ENCODE measurements at places on chromosomes 5 and 9.

- no peak overlapping the region for H3K27ac ChIP-seq
- no peak overlapping the region for H3K4me3 ChIP-seq
- no peaks in the 10 kb centered on the region for H3K27me3 ChIP-seq
- no peak for DNase-seq
These were observed 51.2 kb downstream of the NDST1 start for GRCh38 chr5:150559088-150559487.

GRCh38 chr9:92945796-92946195 lies 1.5 kb upstream of the FGD3 start:
- no peak overlapping the region for H3K4me3 ChIP-seq
- H3K36me3 ChIP-seq: no peaks in the 10 kb centered on the region
- H3K27me3 ChIP-seq: peaks cover 39% of the 10 kb centered on the region
- no peak overlapping the region for H3K27ac ChIP-seq

GRCh38 chr5:1660511-1660910 lies 136.8 kb upstream of the LPCAT1 start:
- H3K4me1 ChIP-seq: no peaks in the 10 kb centered on the region
- peaks cover 89% of the 10 kb centered on the region for H3K27me3 ChIP-seq
- no peak overlapping the region for H3K27ac ChIP-seq
- H3K4me3 ChIP-seq: no peak overlapping the region

DNA sequence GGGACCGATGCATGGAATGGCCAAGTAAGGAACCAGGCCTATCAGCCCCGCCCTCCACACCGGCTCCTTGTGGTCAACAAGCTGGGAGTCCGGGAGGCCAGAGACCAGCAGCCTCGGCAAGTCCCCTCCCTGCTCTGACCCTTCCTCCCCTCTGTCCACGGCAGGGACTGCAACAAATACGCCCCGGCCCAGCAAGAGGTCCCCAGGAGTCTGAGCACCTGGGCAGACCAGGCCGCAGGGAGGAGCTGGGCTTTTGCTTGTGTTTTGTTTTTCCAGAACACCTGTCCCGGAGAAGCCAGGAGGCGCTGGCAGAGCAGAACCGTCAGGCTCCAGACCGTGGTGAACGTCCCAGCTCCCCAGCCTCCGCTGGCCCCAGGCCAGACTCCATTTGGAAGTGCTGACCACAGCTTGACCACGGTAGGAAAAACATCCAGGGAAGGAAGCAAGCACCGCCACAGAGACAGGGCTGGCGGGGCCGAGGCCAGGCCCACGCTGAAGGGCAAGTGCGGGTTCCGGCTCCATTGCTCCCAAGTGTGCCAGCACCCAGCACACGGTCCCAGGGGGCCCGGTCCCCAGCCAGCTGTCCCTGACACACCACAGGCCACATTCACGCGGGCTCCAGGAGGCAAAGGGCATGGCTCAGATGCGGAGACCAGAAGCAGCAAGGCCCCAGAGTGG lies 56.7 kb downstream of the VAV2 start:
- peaks cover 24% of the 10 kb centered on the region for H3K36me3 ChIP-seq
- H3K4me1 ChIP-seq: peaks cover 73% of the 10 kb centered on the region
- H3K27ac ChIP-seq: peak overlapping the region; percentile 95
- DNase-seq: peak; percentile 82
- H3K4me3 ChIP-seq: peak overlapping the region; percentile 57
- no peaks in the 10 kb centered on the region for H3K27me3 ChIP-seq

DNA sequence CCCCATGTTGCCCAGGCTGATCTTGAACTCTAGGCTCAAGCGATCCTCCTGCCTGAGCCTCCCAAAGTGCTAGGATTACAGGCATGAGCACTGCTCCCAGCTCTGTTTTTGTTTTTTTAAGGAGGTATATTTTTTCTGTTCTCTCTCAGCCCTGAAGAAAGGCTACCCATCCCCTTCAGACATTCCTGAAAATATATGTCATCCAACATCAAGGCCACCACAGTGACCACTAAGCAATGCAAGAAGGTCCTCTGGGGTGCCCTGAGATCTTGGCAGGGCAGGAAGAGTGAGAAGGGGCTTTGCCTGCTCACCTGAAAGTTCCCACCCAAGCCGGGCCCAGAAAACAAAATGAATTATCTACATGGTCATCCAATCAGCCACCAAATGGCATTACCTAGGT lies 47.8 kb upstream of the IL17B start:
- peak; percentile 67 for DNase-seq
- H3K4me3 ChIP-seq: no peak overlapping the region
- no peaks in the 10 kb centered on the region for H3K27me3 ChIP-seq
- peaks cover 38% of the 10 kb centered on the region for H3K36me3 ChIP-seq
- H3K27ac ChIP-seq: no peak overlapping the region
- peaks cover 38% of the 10 kb centered on the region for H3K4me1 ChIP-seq

DNA sequence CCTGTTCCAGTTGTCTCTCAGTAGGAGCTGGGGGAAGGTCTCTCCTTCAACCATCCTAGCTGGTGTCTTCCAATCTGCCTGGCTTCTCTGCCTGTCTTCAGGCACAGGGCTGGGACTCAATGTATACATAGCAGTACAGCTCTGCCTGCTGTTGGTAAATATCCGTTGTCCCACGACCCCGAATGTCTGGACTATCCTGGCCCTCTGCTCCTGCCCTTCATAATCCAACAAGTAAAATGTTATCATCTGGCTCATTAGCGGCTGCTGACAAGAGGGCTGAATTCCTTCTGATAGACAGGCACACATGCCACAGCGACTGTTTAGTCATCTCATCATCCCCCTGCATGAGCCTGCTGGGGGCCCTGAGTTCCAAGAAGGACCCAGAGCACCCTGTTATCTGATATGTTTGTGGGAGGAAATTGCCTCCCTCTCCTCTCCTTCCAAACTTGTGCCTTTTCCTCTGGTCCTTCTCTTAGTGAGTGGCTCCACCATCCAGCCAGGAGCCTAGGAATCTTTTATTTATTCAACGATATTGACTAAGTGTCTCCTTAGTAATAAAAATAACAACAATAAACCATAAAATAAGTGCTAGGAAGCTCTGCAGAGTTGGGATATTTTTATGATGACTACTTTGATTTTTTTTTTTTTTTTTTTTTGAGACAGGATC lies 29.5 kb upstream of the TGFBR1 start:
- H3K4me1 ChIP-seq: peaks cover 14% of the 10 kb centered on the region
- no peaks in the 10 kb centered on the region for H3K27me3 ChIP-seq
- no peak overlapping the region for H3K4me3 ChIP-seq
- H3K36me3 ChIP-seq: no peaks in the 10 kb centered on the region
- H3K27ac ChIP-seq: no peak overlapping the region
- peak; percentile 84 for DNase-seq

- H3K27me3 ChIP-seq: peaks cover 7% of the 10 kb centered on the region
- peaks cover 1% of the 10 kb centered on the region for H3K4me1 ChIP-seq
- no peak overlapping the region for H3K4me3 ChIP-seq
- H3K27ac ChIP-seq: peak overlapping the region; percentile 54
- DNase-seq: no peak
- no peaks in the 10 kb centered on the region for H3K36me3 ChIP-seq
These were observed 33.0 kb downstream of the ELOVL7 start for GRCh38 chr5:60811105-60811504.

DNA sequence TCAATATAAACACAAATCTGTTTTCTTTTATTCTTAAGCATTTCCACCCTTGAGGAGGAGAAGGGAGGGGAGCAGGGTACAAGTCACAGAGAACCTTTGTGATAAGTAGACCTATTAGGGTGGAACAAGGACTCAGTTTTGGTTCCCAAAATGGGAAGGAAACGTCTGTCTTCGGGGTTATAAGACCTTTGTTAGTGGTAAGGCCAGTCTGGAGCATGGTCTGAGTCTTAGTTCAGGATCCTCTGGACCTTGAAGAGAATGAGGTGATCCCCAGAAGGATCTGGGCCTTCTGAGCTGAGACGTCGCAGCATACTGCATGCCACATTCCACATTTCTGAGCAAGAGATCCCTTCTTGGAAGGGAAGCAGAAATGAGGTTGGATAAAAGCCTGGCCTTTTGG lies 37.2 kb downstream of the FAXDC2 start:
- no peak overlapping the region for H3K4me3 ChIP-seq
- H3K4me1 ChIP-seq: peaks cover 7% of the 10 kb centered on the region

DNA sequence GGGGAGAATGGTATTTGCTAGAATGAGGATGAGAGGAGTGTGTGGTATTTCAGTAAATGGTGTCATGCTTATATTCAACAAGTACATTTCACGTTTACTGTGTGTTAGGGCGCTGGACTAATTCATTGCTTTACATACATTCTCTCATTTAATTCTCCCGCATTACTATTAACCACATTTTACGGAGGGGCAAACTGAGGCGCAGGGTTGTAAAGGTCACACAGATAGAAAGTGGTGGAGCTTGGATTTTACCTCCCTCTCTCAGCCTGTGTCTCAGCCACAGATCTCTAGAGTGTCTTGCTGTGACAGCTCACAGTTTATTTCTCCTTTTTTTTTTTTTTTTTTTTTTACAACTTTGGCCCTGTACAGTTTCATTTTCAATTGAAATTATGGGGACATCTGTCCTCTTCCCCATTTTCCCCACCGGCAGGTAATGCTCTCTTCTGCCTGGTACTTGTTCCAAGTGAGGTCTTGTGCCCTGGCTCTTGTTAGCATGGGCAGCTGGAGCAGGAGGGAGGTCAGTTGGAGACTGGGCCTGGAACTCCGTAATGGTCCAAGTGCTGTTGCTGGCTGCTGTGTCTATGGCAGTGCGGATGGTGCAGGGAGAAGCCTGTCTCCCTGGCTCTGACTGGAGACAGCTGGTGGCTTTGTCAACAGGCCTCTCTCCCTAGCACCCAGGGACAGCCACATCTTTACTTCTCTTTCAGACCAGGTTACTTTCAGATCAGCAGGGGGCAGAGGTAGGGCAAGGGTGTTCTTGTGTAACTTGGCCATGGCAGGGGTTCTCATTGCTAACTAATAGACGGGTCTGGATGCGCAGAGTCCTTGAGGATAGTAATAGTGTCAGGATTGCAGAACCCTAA lies 20.5 kb upstream of the NDST1 start:
- peak overlapping the region; percentile 85 for H3K4me3 ChIP-seq
- no peaks in the 10 kb centered on the region for H3K27me3 ChIP-seq
- peak overlapping the region; percentile 96 for H3K27ac ChIP-seq
- peak; percentile 79 for DNase-seq
- H3K36me3 ChIP-seq: peaks cover 19% of the 10 kb centered on the region

- H3K27ac ChIP-seq: no peak overlapping the region
- DNase-seq: no peak
- no peak overlapping the region for H3K4me3 ChIP-seq
- no peaks in the 10 kb centered on the region for H3K36me3 ChIP-seq
- no peaks in the 10 kb centered on the region for H3K4me1 ChIP-seq
These were observed 82.1 kb upstream of the PITX1 start for GRCh38 chr5:135116160-135116561.

DNA sequence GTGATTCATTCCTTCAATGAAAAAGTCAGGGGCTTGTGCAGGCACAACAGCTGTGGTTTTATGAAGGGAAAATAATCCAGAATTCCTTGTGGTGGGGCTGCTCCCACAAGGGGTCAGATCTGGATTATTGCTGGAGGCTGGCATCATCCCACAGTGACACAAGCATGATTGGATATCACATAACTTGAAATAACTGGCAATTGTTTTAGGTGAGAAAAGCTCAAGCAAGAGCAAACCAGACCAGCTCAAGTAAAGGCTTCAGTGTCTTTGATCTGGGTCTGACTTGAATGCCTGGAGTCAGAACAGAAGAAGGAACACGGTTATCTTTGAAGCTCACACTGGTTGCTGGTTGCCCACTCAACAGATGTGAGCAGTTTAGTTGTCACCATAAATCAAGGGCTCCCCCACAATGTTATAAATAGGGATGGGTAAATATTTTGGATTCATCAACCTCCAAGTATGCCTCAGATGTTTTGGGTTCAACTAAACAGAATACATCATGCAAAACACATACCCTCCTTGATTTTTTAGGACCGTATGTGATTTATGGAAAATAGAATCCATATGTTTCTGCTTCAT lies 3.1 kb upstream of the ZNF474 start:
- DNase-seq: peak; percentile 63
- H3K4me3 ChIP-seq: no peak overlapping the region
- no peaks in the 10 kb centered on the region for H3K36me3 ChIP-seq
- H3K27ac ChIP-seq: no peak overlapping the region
- H3K27me3 ChIP-seq: no peaks in the 10 kb centered on the region
- H3K4me1 ChIP-seq: peaks cover 2% of the 10 kb centered on the region

- H3K27ac ChIP-seq: no peak overlapping the region
- no peaks in the 10 kb centered on the region for H3K27me3 ChIP-seq
- H3K4me3 ChIP-seq: no peak overlapping the region
- H3K4me1 ChIP-seq: no peaks in the 10 kb centered on the region
These were observed 310.9 kb downstream of the EFNA5 start for GRCh38 chr5:107359916-107360234.

- DNase-seq: no peak
- H3K4me1 ChIP-seq: peaks cover 2% of the 10 kb centered on the region
These were observed 182.9 kb upstream of the MEF2C start for GRCh38 chr5:89065919-89066318.

DNA sequence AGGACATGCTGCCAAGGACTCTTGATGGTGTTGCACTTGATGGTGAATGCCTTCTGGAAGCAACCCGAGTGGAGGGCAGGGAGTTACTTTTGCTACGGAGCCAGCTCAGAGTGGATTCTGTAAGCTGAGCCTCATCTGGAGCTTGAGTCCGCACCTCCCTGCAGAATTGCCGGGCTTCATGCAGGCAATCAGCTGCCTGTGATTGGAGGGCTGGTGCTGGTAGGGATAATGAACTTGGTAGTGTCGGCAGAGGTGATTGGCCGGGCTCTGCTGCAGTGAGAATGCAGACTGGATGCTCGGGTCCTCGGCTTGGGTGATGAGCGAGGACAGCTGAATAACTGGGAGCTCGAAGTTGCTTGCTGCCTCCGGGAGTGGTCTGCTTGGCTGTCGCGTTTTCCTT lies 23.1 kb downstream of the SLC25A25 start:
- H3K4me1 ChIP-seq: peaks cover 9% of the 10 kb centered on the region
- H3K27me3 ChIP-seq: no peaks in the 10 kb centered on the region
- H3K4me3 ChIP-seq: peak overlapping the region; percentile 85
- DNase-seq: no peak

DNA sequence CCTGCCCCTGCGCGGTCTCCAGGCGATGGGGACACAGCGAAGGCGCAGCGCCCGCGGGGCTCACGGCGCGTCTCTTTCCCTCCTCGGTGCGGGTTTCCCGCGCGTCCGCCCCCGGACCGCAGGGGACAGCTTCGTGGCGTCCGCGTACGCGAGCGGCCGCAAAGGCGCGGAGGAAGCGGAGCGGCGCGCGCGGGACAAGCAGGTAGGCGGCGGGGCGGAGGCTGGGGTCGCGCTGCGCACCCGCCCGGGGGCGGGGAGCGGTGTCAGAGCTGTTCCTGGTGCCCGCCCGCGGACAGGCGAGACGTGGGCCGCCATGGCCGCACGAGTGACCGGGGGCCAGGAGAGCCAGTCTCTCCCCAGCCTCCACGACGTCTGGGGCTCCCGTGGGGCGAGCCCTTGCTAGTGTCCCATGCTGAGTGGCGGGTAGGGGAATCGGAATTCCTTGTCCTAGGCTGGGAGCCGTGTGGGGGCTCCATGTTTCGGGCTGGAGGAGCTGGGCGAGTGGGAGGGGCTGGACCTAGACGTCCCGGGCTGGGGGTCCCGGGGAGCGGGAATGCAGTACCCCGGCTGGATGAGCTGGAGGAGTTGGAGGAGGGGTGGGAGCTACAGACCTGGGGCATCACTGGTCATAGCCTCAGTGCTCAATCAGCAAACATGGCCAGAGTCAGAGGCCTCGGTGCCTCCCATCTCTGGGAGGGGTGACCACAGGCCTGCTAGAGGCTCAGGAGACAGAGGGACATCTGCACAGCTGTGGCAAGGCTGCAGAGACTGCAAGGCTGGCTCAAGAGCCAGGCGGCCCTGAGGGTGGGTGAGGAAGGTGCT lies 968 bp downstream of the NKD2 start:
- H3K4me3 ChIP-seq: no peak overlapping the region
- no peaks in the 10 kb centered on the region for H3K36me3 ChIP-seq
- H3K27me3 ChIP-seq: peaks cover 78% of the 10 kb centered on the region
- peaks cover 16% of the 10 kb centered on the region for H3K4me1 ChIP-seq

- no peaks in the 10 kb centered on the region for H3K27me3 ChIP-seq
- peaks cover 88% of the 10 kb centered on the region for H3K36me3 ChIP-seq
- H3K4me3 ChIP-seq: no peak overlapping the region
- H3K27ac ChIP-seq: no peak overlapping the region
- H3K4me1 ChIP-seq: peaks cover 41% of the 10 kb centered on the region
These were observed 12.1 kb downstream of the NOTCH1 start for GRCh38 chr9:136533775-136534157.

Measured in mesenchymal stem cell (in vitro differentiated cells and primary cell).